Occipital lobe (tissue), 3 donors: ENCODE measurements at places on chromosomes 3 and 15. TPM values are rescaled to one million over a fixed set of nuclear protein-coding genes. Genes with fewer than 3 reads are reported as not detected.
A peak's percentile ranks its signal among the peaks of the same experiment; 100 is the strongest.

Gene LMLN
- 8.4 TPM for total RNA-seq

Gene SLC9A9
- total RNA-seq: 7.3 TPM

Gene KCNH8
- total RNA-seq: 13.1 TPM

Gene PRR20G
- not detected for total RNA-seq

Gene CSNK1G1
- total RNA-seq: 68.3 TPM

Gene STRC
- 0.47 TPM for total RNA-seq

DNA sequence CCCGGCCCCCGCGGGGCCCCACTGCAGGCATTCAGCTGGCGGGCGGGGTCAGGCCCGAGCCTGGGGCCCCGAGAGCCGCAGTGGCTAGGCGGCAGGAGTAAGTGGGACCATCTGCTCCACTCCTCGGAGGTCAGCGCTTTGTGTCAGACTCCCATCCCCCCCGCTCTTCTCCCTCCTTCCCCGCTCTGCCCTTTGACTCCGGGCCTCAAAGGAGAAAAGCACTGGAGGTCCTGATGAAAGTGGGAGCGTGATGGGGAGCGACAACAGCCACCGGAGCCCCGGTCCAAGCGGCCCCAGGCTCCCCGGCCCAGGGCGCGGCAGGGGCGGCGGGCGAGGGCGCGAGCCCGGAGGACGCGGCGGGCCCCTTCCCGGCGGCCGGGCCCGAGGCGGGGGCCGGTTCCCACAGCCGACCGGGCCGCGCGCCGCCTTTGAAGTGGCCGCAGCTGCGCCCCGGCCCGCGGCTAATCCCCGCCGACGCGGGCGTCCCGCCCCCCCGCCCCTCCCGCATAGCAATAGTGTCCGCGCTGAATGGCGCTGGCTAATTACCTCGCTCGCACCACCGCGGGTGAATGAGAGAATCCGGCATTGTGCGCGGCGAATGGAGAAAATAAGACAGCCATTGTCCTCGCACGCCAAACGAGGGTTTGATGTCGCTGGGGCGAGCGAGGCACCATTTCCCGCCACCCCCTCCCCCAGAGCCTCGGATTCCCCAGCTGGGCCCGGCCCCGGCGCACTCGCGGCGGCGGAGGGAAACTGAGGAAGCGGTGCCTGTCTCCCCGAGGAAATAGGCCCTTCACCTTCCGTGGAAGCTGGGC lies 22.4 kb downstream of the IGDCC3 start:
- DNase-seq: peak; percentile 67

DNA sequence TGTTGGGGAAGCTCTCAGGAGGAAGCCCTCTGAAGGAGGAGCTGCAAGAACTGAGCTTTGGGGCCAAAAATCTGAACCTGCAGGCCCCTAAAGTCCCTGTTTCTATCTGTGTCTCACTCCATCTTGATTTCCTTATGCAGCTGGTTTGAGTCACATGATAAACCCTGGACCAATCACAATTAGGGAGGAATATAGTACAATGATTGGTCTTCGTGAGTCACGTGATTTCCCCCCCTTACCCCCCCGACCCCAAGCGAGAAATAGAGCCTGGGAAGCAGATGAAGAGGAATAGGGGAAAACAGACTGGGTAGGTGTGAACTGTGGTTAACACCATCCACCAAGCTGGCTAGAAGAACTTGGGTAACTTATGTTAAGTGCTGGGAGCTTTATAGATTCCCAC lies 12.9 kb downstream of the CRABP1 start:
- no peak for DNase-seq

DNA sequence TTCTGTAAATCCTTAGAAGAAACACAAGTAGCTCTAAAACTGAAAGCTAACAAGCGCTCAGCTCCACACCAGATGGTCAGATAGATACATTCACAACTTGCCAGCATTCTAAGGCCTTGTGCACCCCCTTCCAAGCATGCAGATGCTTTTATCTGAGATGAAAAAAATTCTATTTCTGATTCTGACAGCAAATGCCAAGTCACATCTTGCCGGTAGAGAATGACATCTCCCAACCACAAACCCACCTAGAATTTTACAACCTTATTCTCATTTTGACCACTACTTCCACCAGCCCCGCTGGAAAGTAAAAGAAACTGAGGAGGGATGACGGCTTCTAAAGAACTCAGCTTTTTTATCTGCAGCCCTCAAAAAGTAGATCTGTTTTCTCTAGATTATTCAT lies 57.7 kb downstream of the SUMF1 start:
- DNase-seq: no peak

DNA sequence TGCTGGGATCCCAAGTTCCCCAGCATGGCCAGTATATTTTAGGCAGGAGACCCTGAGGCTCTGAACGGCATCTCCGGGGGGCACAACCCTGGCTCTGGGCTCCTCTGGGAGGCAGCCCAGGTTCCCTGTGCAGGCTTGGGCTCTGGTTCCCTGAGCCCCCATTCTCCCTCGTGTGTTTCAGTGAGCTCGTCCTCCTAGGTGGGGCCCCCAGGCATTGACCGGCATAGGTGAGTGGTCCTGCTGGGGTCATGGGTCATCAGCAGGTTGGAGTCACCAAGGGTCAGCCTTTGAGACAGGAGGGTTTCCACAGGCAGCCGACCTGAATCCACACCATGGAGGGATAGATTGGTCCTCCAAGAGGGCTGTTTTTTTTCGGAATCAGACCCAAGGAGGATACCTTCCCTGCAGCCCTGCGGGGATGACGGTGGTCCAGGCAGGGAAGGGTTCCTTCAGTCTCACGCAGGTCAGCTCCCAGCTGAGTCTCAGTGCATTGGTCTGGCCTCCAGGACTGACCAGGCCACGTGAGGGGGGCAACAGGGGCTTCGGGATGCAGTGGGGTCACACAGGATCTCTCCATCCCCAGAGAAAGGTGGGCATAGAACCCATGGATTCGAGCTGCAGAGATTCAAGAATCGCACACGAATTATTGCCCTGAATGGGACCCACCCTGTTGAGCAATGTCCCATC lies 226.0 kb downstream of the SNRPN start:
- DNase-seq: no peak

DNA sequence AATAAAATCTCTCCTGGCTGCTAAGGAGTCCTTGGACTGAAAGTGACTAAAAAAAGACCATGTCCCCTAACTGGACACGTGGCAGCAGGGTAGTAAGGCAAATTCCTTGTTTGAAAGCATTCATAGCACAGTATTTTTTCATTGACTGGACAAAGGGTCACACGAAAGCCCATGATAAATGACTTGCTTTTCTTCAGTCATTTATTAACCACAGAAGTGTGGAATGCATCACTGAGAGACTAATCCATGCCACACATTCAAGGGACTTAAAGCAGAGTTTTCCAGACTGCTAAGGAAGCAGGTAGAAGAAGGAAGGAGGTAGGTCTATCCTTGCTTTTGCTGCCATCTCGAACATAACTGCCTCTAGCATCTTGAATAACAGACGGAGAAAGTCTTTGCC lies 31.2 kb downstream of the CASR start:
- DNase-seq: no peak

DNA sequence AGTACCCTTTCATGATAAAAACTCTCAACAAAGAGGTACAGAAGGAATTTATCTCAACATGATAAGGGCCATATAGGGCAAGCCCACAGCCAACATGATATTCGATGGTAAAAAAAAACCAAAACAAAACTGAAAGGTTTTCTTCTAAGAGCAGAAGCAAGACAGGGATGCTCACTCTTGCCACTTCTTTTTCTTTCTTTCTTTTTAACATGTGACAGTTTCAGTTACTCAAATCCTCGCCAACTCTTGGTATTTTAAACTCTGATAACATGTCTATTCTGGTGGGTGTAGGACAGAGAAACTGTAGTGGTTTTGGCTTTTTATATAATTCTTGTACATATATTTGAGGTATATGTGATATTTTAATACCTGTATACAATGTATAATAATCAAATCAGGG lies 74.0 kb upstream of the NMNAT3 start:
- DNase-seq: no peak

DNA sequence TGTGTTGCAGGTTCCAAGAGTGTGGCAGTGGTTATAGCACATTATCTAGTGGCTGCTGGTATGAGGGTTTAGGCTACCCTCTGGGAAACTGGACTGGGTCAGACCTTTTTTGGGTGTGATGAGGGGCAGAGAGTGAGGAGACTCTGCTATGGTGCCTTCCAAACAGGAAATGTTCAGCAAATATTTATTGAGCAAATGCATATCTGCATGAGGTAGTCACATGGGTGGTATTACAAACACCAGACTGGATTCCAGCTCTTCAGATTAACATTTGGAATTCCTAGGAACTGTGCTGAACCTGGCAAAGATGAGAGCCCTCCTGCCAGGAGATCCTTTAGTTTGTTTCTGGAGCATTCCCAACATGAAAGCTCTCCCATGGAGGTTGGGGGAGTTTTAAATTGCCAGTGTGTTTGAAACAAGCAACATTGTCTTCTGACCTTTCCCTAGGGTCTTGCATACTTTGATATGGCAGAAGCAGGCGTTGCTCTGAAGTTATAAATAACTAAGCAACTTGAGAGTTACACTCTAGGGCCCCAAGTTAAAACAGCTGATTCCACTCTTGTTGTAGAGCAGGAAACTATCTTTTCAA lies 341.2 kb upstream of the C2CD4B start:
- no peak for DNase-seq

DNA sequence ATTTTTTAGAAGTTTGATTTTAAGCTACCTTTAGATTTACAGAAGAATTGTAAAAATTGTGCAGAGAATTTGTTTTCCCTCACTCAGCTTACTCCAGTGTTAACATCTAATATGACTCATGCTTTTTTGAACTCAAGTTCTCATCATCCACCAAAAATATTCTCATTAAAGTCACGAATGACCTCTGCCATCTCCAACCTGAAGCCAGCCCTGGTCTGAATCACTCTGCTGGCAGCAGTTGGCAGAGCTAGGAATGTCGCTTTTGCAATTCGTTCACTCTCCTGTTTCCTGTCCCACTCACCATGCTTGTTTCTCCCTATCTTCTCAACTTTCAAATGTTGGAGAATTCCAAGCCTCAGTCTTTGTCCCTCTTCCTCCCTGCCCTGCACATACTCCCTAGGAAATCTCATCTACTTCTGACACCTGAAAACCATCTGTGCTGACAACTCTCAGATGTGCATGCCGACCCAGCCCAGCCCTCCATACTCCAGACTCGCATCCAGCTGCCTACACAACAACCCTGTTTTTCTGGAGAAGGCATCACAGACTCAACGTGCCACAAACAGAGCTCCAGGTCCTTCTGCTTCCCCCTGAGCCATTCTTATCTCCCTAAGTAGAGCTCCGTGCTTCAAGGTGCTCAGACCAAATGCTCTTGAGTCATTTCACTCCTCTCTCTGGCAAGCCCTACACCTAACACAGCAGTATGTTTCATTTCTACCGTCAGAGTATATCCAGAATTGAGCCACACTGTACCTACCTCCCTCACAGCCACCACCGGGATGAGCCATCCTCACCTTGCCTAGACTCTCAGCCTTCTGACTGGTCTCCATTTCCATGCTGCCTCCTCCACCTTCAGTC lies 24.9 kb downstream of the PRR23E start:
- DNase-seq: no peak

GRCh38 chr15:95259513-95259912 lies 1028.2 kb downstream of the MCTP2 start:
- DNase-seq: peak; percentile 35

GRCh38 chr3:45412763-45413162 lies 24.4 kb downstream of the LARS2 start:
- DNase-seq: no peak

DNA sequence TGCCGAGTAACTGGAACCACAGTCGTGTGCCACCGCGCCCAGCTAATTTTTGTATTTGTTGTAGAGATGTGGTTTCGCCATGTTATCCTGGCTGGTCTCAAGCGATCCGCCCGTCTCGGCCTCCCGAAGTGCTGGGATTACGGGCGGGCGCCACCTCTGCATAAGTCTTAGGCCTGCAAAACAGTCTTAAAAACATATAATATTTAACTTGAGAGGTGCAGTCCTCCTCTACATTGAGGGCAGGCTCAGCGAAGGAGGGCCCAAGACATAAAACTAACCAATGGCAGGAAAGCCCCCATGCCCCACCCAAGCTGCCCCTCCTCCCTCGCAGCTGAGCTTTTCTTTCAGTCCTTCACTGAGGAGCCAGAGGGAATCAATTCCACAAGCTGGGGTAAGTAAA lies at the start of gene SLC28A2:
SLC28A2 (plus strand) TSS at position 347 of the 400 bp plus-strand sequence. CDS start 982 bp downstream, outside the sequence.
- DNase-seq: no peak

DNA sequence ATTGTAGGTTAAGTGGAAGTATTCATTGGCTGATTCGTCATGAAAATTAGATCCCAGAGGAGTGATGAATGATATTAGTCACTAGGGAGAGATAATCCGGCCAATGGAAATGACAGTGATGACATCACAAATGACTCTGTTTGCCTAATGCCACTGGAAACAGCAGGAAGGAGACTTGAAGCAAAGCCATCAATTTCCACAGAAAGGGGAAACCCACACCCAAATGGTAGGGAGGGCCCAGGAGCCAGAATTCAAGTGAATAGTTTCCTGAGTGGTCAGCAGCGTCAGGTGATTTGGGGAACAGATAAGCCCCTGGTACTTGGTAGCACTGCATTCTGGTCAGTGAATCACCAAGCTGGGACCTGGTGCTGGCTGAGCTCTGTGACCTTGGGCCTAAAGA lies 3.3 kb upstream of the ADAMTS9 start:
- DNase-seq: no peak

DNA sequence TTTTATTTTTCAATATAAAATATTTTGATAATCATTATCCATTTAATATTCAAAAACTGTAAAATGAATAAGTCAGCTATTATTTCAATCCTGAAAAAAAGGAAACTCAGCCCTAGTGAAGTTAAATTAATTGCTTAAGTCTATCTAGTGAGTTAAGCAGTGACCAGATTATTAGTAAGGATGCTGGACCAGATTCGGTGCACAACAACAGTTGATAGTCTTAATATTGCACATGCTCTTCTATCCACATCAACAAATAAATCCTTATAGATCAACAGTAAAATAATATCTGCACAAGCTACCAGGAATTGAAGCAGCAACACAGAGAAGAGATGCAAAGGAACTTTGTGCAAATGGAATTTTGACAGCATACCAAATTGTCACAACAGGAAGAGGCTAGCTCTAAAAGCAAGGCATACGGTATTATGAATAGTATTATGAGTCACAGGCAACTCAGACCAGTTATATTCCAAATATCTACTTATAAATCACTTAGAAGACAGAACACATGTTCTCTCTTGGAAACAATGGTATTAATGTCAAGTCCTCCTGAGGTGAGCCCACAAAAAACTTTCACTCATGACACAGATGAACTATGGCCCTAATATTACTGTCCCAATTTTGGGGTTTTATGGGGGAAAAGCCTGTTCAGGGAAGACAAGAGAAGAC lies 24.9 kb downstream of the VPS13C start:
- DNase-seq: no peak

- no peak for DNase-seq
Observed at GRCh38 chr3:141271279-141272030, 39.8 kb downstream of the PXYLP1 start.

- no peak for DNase-seq
Observed at GRCh38 chr15:48794697-48795134, 16.2 kb downstream of the CEP152 start.

DNA sequence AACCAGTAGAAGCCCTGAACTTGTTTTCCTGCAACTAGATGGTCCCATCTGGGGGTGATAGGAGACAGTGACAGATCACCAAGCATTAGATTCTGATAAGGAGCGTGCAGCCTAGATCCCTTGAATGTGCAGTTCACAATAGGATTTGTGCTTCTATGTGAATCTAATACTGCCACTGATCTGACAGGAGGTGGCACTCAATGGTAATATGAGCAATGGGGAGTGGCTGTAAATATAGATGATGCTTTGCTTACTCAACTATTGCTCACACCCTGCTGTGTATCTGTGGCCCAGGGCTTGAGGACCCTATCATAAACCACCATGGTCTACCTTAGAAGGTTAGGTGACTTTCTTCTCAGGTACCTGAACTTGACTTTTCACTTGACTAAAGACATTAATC lies 417.1 kb upstream of the ARHGEF26 start:
- no peak for DNase-seq

GRCh38 chr3:37024092-37024491 lies 30.8 kb downstream of the MLH1 start:
- DNase-seq: no peak
